Progenitor cell of endocrine pancreas (in vitro differentiated cells): ENCODE measurements at places on chromosomes 2 and 18.

GRCh38 chr2:181573140-181573736 lies 83.7 kb downstream of the CERKL start:
- DNase-seq = no peak

DNA sequence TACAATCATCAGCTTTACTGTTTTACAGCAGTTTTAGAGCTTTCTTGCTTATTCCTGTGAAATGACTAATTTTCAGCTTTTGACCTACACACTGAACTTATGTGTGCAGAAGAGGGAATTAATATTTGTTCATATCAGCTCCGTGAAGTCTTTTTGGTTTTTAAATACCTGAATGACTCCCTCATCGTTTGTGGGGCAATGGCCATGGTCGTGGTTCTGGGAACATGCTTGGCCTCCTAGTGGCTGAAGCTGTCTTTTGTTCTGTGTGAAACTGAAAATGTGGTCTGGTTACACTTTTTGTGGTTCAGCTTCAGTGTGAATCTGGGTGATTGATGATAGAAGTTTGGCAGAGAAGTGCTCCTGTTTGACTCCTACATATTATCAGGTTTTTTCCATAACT lies 408.1 kb downstream of the THSD7B start:
- DNase-seq = no peak

GRCh38 chr2:46866770-46867246 lies 48.8 kb downstream of the MCFD2 start:
- no peak for DNase-seq

- no peak for DNase-seq
Observed at GRCh38 chr18:8705961-8706790, 820 bp downstream of the MTCL1 start.

- no peak for DNase-seq
Observed at GRCh38 chr2:63853527-63854310, 12.0 kb downstream of the UGP2 start.

DNA sequence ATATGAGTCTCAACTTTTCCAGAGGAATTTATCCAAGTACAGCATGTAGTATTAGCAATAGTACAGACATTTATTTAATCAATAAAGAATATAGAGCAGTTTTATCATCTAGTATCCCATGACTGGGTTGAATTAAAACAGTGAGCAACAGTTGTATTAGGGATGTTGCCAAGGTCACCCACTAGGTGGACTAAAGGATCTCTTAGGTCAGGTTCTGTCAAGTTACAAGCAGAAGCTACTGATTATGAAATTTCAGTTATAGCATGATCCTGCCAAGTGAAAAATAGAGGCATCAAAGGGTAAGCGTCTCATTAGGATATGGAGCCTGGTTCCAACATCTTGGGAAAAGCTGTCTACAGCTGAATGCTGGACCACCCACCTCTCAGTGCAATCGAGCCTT lies 52.1 kb upstream of the LAPTM4A start:
- no peak for DNase-seq

- DNase-seq = no peak
Observed at GRCh38 chr2:111537078-111537655, 346.8 kb downstream of the ANAPC1 start.

- DNase-seq = no peak
Observed at GRCh38 chr18:79393181-79393634, 2.5 kb upstream of the NFATC1 start.

GRCh38 chr2:120486946-120487345 lies 141.0 kb downstream of the INHBB start:
- DNase-seq = no peak

DNA sequence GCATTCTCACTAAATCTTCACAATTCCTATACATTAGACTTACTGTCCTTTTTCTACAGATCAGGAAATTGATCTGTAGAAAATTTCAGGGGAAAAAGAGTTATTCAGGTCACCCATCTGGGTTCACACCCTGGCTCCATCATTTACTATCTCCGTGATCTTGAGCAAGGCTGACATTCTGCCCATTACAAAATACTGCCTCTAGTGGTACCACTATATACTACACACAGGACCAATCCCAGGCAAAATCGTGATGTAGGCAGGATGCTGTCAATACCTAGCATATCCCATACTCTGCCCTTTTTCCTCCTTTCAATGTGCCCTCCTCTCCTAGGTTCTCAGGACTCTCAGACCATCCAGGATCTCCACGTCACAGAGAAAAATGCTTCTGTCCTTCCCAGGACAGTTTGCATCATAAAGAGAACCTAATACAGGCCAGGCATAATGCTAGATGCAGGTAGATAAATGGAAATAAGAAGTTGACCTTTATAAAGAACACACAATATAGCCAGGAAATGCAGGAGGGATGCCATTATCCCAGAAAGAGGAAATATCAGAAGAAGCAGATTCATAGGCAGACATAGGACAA lies 101.9 kb downstream of the CDH20 start:
- no peak for DNase-seq

DNA sequence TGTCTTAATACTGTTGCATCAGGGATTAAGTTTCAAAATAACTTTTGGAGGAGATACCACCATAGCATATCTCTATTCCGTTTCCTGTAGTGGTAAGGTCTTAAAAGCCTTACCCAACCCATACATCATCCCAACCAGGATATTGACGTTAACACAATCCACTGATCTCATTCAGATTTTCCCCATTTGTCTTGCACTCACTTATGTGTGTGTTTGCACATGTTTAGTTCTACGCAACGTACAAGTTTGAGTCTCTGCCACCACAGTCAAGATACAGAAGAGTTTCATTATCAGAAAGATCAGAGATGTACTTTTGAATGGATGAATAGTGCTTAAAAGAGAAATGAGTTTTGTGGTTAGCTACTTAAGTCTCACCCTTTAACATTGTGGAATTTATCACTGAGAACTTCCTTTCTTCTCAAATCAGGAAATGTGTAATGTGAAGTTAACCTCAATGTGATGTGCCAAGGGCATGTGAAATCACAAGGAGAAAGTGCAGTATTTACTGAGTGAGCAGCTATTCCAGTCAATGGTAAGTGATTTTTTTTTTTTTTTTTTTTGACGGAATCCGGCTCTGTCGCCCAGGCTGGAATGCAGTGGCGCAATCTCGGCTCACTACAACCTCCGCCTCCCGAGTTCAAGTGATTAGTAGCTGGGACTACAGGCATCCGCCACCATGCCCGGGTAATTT lies 69.2 kb upstream of the EPHA4 start:
- DNase-seq = no peak

DNA sequence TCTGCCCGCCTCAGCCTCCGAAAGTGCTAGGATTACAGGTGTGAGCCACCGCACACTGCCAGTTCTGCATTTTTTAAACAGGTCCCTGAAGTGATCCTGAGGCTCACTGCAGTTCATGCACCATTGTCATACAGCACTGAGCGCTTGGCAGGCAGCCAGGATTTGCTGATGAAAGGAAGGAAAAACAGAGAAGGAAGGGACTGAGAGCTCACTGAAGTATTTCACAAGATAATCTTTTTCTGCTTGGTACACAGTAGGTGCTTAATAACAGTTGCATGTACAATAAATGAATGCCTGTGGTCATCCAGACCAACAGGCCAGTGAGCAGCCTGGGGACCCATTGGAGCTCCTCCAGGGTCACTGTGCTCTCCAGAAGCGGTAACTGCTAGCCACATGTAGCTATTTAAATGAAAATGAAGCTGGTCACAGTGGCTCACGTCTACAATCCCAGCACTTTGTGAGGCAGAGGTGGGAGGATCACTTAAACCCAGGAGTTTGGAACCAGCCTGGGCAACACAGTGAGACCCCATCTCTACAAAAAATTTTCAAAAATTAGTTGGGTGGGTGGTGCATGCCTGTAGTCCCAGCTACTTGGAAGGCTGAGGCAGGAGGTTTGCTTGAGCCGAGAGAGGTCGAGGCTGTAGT lies 33.1 kb upstream of the SMAD7 start:
- DNase-seq = no peak

GRCh38 chr2:190837420-190837819 lies 43.2 kb upstream of the GLS start:
- DNase-seq = no peak

DNA sequence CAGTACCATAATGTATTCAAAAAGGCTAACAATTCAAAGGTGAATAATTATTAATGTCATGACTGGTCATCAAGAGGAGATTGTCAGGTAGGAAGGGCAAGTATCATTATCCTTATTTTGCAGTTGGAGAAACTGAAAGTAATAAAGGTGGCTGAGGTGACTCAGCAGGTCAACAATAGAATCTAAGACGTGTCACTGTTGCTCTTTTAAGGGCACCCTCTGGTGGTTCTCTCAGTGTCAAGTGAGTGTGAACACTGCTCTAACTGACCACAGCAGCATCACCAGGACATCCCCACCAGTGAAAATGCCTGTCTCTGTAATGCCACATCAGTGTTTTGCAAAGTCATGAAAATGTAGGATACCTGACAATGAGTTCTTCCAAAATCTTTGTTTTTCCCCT lies 69.7 kb downstream of the DCC start:
- DNase-seq = no peak

- DNase-seq = no peak
Observed at GRCh38 chr2:61845320-61845719, 8.5 kb downstream of the FAM161A start.

DNA sequence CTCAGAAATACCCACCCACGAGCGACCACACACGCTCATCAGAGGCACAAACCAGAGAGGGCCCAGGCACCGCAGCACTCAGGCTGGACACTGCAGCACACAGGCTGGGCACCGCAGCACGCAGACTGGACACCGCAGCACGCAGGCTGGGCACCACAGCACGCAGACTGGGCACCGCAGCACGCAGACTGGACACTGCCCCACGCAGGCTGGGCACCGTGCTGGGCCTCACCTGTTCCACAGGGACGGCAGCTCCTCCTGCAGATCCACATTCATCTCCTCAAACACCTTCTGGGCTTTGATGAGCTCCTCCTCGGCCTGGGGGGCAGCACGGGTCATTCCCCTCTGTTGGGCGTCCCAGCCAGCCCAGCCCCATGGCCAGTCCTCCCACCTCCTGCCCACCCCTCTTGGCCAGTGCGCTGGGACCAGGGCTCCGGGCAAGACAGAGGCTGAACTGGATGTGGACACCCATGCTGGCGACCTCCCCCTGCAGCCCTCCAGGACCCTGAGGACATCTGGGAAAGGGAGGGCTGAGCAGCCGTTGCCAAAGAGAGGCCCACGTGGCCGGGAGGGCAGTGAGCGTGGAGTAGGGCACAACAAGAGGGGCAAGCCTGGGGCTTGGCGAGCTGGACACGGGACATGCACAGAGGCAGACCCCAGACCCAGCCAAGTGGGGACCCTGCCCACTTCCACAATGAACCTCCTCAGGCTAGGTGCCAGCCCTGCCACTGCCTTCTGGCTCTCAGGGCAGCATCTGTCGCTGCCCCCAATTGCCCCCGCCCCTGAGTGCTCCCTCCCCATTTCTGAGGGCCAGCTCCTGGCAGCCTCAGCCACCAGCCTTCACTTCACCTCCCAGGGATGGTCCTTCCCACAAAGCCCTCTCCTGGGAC lies 43.0 kb downstream of the BIN1 start:
- no peak for DNase-seq

- no peak for DNase-seq
Observed at GRCh38 chr2:200095436-200095835, 140.1 kb downstream of the MAIP1 start.

DNA sequence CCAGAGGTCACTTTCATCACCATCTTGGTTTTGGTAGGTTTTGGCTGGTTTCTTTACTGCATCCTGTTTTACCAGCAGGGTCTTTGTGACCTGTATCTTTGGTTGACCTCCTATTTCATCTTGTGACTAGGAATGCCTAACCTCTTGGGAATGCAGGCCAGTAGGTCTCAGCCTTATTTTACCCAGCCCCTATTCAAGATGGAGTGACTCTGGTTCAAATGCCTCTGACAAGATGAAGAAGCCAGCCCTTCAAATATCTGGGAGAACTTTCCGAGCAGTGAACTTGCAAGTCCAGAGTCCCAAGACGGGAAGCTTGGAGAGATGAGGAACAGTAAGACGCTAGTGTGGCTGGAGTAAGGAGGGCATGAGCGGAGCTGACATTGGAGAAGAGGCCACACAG lies 28.6 kb downstream of the PROKR1 start:
- DNase-seq = no peak

GRCh38 chr18:65409261-65409660 lies 341.6 kb upstream of the CDH7 start:
- DNase-seq = no peak

DNA sequence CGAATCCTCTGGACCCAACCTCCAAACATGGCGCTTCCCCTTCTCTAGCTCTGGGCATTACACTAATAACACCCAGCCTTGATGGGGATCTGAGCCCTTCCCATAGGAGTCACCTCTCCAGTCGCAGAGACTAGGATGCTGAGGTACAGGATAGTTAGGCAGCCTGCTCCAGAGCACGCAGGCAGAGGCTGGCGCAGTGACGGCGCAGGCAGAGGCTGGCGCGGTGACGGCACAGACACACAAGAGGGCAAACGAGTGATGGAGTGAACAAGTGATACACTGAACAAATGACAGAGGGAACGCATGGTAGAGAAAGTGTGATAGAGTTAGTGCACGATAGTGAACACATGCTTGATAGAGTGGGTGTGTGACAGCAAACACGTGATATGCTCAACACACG lies 518.5 kb downstream of the EIPR1 start:
- no peak for DNase-seq

DNA sequence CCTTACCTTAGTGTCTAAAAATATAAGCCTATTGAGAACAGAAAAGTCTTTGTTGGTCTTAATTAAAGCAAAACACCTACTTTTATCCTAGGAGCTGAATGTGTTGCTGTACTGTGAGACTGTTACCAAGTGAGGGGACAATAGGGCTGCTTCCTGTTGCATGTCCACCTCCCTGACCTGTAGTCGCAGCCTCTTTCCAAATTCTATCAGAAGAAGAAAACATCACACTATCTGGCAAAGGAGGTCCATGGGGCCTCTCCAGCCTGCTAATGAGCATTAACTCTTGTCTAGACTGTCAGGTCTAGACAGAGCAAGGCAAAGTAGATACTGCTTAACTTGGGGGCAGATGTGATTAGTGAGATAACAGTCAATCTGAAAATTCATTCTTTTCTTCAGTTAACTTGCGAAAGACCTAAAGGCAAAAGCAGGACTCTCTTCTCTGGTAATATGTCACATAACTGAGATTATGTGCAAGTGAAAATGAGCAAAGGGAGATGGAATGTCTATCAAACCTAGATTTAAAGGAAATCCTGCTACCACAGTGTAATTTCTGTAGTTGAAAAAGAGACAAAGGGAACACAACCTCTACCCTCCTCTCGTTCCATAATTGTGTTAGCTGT lies 66.9 kb downstream of the CDH20 start:
- DNase-seq = no peak

- DNase-seq = no peak
Observed at GRCh38 chr18:29008809-29009208, 831.9 kb upstream of the CDH2 start.

DNA sequence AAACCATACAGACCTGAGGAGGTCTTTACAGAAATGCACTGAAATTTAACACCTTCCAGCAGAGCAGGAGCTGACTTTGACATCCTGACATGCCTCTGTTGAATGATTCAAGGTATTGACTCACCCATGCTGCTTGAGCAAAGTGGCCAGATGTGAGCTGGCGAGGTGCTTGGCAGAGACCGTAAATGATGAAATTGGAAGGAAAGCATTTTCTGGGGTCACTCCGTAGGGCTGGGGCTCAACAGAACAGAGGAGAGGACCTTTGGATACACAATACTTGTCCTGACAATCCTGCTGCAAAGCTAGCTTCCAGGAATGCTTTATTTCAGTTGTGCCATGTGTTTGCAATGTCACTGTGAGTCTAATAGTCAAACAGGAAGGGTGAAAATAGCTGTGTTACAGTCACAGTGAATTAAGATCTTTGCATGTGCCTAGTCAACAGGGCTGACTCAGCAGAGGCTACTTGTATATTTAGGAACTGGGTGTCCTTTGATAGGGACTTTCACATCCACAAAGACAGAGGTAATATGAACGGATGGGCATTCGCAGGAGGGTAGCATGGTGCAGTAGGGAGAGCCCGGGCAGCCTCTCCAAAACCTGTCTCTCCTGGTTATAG lies 31.6 kb upstream of the NCK2 start:
- DNase-seq = no peak
